T-helper 22 cell (primary cell): ENCODE measurements at places on chromosomes 3 and 15.

DNA sequence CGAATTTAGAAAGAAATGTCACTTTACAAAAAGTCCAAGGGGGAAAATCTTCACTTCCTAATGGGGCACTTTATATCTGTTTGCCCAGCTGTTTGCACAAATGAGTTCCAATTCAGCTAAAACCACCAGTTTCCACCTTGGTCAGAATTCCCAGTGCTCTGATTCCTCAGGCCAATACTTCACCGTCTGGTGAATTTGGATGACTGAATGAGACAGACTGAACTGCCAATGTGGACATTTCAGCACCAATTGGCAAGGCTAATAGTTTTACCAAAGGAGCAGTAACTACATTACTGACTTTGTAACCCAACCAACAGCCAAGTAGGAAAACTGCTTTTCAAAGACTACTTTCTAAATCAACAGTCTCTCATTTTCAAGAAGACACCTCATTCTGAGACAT is 51.8 kb downstream of the ABI3BP start:
- no peak for DNase-seq

DNA sequence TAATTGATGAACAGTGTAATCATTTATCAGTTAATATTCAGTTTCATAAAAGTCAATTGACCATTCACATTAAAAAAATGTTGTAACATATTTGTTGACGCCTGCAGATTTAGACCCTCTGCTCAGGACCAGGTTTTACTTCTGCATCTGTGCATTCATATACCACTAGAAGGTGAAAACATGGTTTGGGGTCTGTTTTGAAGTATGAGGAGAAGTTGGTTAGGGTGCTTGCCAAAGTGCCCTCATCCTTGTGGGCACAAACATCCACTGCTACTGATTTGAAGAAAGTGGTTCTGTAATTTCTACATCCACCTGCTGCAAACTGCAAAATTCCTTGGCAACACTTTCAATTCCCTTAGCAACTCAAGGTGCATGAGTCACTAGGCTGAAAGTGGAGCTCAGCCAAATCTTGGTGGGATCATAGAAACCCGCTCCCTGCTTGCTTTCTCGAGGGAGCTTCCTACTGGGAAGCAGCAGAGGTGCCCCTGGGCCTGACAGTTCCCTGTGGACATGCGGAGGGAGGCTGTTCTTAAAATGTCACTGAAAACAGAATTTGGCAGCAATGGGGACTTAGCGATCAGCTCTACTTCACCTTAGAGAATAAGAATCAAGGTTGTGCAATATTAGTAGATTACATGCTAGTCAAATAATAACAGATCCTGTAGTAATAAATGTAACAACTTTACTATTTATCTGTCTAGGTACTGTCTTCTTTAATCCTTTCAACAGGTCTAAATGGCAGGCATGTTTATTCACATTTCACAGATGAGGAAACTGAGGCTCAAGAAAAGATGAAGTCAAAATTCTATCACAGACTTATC is 301.0 kb upstream of the TBL1XR1 start:
- DNase-seq: no peak

- DNase-seq: no peak
Measured at GRCh38 chr3:81888914-81889557, 127.6 kb upstream of the GBE1 start.

DNA sequence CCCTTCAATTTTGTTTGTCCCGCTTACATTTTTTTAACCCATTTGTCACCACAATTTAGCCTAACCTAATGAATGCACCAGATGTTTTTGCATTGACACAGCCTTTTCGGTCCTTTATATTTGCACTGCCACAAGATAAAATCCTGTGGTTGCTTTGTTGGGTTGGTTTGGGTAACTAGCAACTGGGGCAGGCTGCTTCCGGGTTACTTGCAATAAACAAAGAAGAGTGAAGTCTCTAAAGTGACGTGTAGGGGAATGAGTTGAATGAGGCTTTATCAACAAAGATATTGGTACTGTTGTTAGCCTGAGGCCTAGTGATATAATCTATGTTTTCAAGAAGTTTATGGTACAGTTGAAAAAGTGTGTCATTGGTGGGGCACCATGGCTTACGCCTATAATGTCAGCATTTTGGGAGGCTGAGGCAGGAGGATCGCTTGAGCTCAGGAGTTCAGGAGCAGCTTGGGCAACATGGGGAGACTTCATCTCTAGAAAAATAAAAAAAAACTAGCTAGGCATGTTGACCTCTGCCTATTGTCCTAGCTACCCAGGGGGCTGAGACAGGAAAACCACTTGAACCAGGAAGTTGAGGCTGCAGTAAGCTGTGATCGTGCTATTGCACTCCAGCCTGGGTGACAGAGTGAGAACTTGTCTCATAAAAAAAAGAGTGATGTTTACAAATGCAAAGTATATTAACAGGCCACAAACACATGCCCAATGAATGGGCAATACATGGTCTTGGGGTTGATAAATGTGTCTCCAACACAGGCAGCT is 121.8 kb downstream of the OXSM start:
- DNase-seq: peak; percentile 12

GRCh38 chr15:68279779-68280753 is 2.5 kb downstream of the FEM1B start:
- DNase-seq: no peak

GRCh38 chr15:41942886-41943285 is 29.5 kb downstream of the EHD4 start:
- no peak for DNase-seq

DNA sequence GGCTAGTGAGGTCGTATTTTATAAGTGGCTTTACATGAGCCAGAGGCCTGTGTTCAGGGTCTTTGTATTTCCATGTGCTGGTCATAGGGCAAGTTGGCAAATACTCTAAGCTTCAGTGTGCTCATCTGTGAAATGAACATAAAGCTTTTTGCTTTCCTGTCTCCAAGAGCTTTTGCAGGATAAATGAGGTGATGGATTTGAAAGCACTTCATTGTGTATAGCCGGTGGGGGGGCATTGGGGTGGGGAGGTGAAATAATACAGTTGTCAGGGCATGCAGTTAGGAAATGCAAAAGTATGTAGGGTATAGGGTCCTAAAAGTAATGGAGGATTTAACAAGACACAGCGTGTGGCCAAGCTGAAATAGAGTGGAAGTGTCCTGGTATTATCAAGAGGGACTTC is 67.7 kb downstream of the ARNT2 start:
- no peak for DNase-seq

GRCh38 chr15:80492409-80492808 is 88.2 kb downstream of the ARNT2 start:
- DNase-seq: no peak

DNA sequence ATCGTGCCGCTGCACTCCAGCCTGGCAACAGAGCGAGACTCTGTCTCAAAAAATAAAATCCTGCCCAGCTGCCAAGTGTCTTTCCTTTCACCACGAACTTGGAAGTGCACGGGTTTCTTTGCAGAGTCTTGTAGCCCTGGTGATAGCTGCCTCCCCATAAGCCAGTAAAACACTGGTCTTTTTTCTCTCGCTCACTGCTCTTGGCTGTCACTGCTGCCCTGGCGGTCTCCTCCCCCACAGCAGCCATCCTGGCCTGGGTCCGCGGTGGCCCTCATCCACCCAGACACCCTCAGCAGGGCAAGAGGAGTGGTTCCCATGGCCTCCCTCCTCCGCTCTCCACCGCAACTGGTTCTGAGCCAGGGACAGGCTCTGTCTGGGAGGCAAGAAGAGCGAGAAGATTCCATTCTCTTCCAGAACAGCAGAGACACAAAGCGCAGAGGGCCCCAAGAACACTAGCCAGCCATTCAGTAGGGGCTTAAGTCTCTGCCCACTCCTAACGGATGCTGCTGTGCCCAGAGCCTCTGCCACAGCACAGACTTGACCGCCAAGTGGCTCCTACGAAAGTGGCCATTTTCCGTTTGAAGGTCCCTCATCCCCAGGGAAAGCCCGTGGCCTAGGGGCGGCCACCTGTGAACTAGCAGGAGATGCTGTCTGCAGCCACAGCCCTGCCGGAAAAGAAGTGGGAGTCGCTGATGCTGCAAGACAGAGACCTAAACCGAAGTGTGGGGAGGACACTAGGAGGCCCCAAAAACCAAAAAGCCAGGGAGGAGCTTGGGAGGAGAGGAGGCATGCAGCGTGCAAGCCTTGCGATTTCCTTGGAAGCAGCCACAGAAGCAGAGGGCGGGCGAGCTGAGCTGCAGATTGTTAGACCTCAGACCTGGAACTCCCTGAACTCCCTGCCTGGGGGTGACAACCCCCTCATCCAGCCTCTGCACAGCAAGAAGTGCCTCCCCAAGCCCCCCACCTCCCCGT is 44.1 kb downstream of the KLHL25 start:
- DNase-seq: no peak

DNA sequence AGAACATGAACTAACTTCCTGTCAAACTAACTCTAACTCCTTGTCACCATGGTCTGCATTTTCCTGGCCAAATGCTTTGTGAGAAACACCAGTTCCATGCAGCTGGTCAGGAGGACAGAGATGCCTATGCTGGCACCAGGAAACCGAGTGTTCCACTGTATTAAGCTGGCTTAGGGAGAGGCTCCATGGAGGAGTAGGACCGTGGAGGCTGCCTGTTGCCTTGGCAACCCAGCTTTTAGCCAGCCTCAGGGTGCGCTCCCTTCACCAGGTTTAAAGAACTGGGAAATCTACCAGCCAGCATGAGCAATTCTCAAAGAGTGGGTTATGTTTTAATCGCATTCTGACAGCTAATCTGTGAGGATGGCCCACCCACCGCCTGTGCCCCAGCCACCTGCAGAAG is 394.1 kb downstream of the OCA2 start:
- no peak for DNase-seq

DNA sequence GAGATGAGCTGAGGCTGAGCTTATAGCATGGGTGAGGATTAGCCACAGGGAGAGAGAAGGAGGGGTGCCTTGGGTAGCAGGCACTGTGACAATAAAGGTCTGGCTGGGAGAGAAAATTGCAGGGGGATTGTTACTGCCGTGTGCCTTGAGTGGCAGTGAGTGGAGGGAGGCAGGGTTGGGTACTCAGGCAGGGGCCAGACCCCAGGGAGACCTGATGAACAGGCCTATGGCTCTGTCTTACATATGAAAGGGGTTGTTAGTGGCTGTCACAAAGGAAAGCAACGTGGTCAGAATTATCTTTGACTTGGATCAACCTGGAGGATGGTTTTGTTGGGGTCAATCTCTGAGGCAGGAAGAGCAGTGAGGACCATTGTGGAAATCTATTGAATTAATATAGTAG is 84.5 kb downstream of the LRTM1 start:
- no peak for DNase-seq

DNA sequence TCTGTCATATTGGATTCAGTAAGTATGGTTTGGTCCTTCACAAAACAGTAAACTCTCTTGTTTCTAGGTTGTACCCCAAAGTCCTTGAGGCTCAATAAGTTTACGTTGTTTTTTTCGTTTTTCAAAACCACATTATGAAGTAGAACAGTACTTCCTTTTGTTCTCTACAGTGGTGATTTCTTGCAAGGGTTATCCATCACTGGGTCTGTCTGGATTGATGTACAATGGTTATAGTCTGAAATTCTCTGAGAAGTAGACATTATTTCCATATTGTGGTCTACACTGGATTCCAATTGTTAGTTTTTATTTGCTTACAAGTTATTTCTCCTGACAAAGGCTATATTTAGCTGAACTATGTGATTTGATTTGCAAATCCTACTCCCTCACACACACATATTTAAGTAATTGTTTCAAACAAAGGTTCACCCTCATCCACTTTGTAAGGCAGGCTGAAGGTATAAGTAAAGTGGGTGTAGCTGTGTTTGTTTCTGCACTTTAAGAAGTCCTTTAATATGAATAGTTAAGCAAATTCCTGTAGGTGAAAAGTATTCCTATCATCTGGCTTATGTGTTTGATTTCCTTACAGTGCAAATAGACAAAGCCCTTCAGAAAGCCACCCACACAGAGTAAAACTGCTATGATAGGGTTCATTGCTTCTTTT is 64.2 kb upstream of the MME start:
- no peak for DNase-seq

- DNase-seq: no peak
Measured at GRCh38 chr3:54940971-54941370, 13.1 kb upstream of the LRTM1 start.

DNA sequence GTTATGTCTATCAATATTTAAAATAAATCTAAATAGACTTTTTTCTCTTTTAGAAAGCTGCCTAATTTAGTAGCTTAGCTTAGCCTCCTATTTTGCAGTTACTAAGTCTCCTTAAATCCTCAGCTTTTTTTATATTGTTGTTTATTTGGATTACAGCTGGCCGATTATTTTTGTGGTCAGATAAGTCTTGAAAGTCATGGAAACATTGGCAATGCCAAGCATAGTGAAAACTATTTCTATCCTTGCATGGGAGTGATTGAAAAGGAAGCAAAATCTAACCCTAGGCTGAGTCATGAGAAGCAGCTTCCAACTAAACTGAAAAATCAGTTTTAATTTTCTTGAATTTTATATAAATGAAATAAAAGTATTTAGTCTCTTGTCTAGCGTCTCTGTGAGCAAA is 1063.0 kb upstream of the GBE1 start:
- DNase-seq: no peak
